ENCODE measurements at places on chromosomes 3 and 15.

DNA sequence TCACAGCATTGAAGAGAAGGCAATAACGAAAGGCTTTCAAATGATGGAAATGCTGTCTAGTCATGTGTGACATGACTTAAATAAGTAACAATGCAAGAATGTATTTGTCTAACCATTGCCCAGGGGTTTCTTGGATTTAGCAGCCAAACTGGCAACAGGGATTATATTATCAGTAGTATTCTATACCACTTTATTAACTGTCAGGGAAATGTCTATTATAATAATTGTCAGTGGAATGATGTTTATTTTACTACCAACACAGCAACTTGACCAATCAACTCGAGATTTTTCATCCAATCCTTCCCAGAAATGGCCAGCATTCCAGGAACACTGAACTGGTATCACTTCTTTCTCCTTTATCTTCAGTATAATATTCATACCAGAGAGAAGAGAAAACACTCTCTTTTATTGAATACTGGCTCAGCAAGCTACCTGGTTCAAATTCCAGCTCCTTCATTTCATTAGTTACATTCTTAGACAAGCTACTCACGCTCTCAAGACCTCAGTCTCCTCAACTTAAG lies 66.2 kb downstream of the FOXP1 start:
- no peak for DNase-seq

- no peak for DNase-seq
Measured at GRCh38 chr3:78659386-78659987, 1108.3 kb downstream of the ROBO1 start.

GRCh38 chr3:95899494-95899893 lies 914.9 kb upstream of the EPHA6 start:
- DNase-seq, result no peak

DNA sequence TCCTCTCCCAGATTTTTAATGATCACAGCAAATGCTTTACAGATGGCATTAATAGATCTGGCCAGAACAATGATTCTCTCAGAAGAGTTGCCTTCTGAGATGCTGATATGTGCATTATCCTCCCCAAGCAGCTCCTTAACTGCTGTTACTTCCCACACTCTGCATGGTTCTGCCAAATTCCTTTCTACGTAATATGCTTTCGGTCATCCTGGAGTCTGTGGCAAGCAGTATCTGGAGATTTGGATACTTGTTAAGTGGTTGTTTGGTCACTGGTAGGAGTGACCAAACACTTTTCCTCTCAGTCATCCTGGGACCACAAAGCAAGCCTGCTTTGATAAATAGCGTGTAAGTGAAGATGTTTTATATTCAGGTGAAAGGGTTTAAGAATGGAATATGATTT lies 71.1 kb upstream of the CCNL1 start:
- no peak for DNase-seq

GRCh38 chr3:127304121-127304744 lies 16.4 kb upstream of the PRR20G start:
- peak; percentile 66 for DNase-seq

DNA sequence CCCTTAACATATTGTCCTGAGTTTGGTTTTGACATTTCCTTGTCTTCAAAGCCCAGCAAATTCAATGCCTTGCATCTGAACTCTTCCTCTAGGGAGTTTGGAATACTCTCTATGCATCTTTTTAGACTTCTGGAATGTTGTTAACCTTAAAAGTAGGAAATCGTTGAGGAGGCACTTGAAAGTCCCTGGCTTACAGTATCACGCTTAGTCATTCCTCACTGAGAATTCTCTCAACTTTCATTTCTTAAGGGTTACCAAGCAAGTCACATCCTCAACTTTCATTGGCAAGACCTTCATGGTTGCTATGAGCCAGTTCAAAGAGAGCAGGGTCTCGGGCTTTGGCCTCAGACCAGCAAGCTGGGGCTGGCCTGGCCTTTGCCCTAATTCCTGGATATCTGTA lies 89.9 kb downstream of the ASB7 start:
- DNase-seq, result no peak

- no peak for DNase-seq
Measured at GRCh38 chr15:79365765-79366164, 54.9 kb downstream of the TMED3 start.

GRCh38 chr15:72933976-72934375 lies 118.3 kb upstream of the NEO1 start:
- DNase-seq, result no peak

DNA sequence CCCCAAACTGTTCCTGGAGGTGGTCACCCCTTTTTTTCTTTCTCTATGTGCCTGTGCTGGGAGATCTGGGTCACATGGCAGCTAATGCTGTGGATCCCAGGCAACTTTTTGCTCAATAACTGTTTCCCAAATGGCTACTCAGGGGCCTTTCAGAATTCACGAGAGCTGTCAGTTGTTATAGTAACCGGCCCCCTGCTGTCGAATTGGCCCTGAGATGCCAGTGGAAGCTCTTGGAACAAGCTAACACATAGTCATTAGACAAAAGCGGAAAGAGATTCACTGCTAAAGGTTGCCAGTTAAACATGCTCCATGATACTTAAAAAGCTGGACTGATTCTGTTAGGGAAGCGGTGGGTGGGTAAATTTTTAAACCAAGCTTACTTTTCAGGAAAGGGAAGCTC lies 144.1 kb downstream of the FEZF2 start:
- no peak for DNase-seq

GRCh38 chr3:183099838-183100204 lies 525 bp upstream of the MCCC1 start:
- DNase-seq, result no peak

DNA sequence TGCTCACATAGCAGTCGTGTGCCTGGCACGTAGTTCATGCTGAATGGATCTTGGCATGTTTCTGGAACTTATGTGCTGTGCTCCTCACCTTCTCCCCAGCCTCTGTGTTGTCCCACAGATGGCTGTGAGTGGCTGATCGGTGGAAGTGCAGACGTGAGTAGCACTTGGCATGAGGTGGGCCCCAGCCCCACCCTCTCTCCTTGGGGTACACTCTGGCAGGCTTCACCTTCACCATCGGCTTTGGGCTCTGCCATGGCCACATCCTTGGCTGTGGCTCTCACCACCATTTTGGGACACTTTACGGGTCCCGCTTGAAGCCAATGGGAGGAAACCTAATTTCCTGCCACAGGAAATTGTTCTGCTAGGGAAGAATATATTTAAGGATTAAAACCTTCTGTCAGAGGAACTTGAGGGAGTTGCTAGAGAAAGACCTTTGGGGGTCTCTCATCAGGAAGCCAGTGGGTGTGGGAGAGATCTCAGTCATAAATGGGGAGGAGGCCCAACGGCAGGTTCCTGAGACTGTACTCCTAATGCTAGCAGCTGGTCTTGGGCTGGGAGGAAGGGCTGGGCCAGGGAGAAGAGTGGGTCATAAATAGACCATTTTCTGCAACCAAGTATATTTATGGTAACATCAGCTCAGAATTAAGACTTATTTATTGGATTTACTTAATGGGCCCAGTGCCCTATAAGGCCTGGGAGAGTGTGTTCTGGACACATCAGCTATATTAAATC lies 92.3 kb downstream of the SMAD3 start:
- no peak for DNase-seq

DNA sequence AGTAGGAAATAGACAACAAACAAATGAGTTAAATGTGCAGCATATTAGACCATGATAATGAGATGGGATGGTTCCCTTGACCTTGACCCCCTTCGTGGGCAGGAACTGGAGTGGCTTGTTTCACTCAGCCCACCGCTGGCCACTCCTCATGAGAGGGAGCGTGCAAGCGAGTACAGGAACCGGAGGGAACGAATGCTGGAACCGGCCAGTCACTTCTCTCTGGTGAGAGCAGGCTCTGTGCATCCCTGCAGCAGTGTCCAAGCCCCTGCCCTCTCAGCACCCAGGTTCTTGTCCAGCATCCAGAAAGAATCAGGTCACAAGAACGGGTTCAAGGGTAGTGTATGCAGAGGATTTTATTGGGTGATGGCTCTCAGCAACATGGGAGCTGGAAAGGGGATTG lies 17.2 kb upstream of the IREB2 start:
- DNase-seq, result no peak

DNA sequence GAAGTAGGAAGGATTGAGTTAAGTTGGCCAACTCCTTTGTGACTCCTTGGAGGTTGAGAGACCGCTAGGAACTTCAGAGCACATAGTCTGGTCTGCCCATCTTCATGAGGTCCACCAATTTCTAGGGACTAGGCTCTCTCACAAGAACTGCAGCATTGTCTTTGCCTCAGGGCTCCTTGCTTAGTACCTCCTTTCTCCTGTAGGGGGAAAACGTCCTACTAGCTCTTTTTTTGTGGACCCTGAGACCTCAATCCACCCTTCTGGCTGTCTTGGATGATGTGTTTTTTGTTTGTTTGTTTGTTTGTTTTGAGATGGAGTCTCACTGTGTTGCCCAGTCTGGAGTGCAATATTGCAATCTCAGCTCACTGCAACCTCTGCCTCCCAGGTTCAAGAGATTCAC lies 21.6 kb downstream of the REC114 start:
- DNase-seq, result peak; percentile 11

- DNase-seq, result no peak
Measured at GRCh38 chr3:120468635-120469295, 18.0 kb upstream of the FSTL1 start.

- no peak for DNase-seq
Measured at GRCh38 chr3:107661447-107662123, 138.8 kb downstream of the BBX start.

DNA sequence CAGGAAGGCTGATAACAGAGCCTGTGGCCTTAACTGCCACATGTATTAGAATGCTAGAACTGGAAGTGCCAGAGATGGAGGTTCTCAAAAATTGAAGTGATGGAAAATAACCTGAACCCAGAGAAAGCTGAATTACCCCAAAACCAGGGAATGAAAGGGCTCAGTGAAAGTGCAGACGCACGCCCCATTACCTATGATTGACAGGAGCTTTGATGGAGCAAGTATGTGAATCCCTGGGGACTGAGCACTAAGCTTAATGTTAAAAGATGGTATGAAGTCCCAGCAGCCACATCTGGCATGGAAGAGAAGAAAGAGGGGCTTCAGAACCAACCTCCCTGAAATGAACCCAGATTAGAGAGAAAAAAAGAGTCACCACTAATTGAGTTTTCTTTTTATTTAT lies 118.4 kb upstream of the FHIT start:
- DNase-seq, result no peak

DNA sequence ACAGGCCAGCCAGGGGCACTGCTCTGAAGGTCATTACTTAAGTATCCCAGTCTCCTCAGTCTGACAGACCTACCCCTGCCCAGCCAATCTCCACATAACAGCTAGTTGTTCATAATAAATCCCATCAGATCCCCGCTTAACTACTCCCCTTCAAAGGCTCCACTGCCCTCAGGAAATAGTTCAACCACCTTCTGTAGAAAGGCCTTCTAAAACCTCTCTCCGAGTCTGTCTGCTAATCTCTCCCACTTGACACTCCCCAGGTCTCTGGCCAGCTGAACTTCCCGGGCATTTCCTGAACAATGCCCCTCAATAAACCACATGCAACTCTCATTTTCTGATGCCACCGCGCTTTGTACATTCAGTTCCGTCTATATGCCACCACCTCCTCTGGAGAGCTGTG lies 6.0 kb downstream of the PRC1 start:
- no peak for DNase-seq

DNA sequence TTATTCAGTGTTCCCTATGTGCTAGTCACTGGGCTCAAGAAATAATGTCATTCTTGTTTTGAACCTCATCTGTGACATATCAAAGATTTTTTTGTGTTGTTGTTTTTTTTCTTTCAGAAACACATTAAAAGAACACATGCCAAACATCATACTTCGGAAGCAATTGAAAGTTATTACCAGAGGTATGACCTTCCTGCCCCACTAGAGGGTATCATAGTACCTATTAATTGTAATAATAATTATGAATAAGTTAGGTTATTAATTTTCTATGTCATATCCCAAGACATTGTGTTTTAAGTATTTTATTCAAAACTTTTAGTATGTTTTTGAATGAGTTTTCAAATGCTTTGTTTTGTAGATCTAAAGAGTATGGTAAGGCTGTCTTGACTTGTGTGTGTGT lies 65.7 kb downstream of the CDIN1 start:
- DNase-seq, result no peak

DNA sequence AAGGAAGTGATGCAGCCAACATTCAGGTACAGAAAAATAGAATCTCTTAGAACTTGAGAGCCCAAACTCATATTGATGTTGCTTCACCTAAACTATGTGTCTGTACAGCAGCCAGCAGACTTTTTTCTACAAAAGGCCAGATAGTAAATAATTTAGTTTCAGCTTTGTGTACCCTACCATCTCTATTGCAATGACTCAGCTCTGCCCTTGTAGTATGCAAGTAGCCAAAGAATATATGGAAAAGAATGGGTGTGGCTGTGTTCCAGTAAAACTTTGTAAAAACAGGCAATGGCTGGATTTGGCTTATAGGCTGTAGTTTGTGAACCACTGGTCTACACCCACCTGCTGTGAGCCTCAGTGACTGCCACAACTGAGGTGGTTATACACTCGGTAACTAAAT lies 392.5 kb upstream of the RARB start:
- DNase-seq, result no peak

DNA sequence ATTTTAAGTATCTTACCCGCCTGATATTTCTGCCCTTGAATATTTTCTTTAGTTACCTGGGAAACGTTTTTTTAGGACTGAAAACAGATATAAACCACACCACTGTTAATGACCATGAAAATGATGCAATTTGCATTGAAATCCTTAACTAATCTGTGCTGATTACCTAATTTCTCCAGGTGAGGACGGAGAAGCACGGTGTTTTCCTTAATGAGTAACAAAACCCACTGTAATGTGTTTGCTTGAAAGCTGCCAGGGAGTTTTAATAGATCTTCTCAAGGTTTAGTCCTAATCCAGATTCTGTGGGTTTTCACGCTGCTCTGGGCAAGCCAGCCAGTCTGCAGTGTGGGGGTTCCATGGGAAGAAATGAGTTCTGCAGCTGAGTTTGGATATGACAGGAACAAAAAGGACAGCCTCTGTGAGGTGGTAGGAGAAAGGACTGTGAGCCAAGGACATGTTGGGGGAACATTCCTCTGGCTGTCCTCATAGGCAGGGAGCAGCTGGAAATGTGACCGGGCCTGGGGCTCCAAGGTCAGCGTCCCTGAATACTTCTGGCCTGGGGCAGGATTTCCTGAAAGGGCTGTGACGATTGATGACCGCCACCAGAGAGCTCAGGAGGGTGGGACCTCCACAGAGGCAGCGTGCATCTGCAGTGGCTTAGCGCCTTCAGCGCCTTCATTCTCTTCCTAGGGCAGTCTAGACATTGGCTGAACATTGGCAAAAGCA lies 18.6 kb downstream of the THSD4 start:
- DNase-seq, result no peak

- no peak for DNase-seq
Measured at GRCh38 chr3:157368171-157368570, 68.5 kb upstream of the PTX3 start.

GRCh38 chr3:4062621-4063020 lies 240.5 kb upstream of the SETMAR start:
- DNase-seq, result no peak

DNA sequence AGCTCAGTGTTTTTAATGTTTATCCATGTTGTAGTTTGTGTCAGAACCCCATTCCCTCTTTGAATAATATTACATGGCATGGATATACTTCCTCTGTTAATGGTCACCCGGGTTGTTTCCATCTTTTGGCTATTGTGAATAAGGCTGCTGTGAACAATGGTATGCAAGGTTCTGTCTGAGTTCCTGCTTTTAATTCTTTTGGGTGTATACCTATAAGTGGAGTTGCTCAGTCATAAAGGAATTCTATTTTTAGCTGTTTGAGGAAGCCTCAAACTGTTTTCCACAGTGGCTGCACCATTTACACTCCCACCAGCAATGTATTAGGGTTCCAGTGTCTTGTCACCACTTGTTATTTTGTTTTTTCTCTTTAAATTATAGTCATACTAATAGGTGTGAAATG lies 99.6 kb downstream of the SLC25A26 start:
- DNase-seq, result no peak
